Right atrium auricular region (tissue), 2 donors: ENCODE measurements at places on chromosomes 13 and 19. TPM values are rescaled to one million over a fixed set of nuclear protein-coding genes. Genes with fewer than 3 reads are reported as not detected.

DNA sequence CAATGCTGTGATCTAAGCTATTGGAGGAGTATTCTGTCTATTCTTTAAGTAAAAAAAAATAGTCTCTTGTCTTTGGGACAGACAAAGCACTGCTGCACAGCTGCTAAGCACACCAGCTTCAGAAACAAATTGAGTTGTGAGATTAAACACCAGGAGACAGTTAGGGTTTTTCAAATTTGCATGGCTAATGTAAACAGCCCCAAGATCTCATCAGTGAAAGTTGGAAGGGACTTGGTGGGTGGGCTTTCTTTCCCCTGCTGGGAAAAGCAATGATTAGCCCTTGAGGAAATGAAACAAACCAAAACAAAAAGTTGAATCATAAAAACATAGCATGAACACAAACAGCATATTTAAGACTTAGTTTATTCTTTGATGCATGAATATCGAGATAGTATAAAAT lies 143.6 kb upstream of the SLITRK1 start:
- DNase-seq: no peak

- peak; percentile 62 for DNase-seq
Observed at GRCh38 chr13:110713981-110714796, 689 bp downstream of the ING1 start.

DNA sequence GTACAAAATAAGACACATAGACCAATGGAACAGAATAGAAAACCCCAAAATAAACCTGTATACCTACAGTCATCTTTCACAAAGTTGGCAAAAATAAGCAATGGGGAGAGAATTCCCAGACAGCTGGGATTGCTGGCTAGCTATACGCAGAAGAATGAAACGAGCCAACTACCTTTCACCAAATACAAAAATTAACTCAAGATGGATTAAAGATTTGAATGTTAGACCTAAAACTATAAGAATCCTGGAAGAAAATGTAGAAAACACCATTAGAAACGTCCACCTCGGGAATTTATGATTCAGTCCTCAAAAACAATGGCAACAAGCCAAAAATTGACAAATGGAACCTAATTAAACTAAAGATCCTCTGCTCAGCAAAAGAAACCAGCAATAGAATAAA lies 408.1 kb upstream of the SLITRK1 start:
- no peak for DNase-seq

DNA sequence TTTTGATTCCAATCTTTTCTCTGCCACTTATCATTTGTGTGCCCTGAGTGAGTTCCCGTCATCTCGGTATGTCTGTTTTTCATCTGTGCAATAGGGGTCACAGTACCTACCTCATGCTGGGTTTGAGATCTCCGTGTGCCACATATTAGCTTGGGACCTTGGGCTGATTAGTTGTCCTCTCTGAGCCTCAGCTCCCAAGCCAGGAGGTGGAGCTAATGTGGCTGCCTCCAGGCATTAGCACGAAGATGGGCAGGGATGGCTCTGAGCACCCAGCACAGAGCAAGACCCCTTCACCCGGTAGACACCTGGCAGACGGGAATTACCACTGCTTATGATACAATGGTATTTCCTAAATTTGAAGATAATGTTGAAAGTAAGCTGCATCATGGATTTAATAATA lies 35.8 kb upstream of the XPO4 start:
- DNase-seq: no peak

GRCh38 chr19:14459703-14460102 lies 15.5 kb downstream of the PTGER1 start:
- DNase-seq: no peak

DNA sequence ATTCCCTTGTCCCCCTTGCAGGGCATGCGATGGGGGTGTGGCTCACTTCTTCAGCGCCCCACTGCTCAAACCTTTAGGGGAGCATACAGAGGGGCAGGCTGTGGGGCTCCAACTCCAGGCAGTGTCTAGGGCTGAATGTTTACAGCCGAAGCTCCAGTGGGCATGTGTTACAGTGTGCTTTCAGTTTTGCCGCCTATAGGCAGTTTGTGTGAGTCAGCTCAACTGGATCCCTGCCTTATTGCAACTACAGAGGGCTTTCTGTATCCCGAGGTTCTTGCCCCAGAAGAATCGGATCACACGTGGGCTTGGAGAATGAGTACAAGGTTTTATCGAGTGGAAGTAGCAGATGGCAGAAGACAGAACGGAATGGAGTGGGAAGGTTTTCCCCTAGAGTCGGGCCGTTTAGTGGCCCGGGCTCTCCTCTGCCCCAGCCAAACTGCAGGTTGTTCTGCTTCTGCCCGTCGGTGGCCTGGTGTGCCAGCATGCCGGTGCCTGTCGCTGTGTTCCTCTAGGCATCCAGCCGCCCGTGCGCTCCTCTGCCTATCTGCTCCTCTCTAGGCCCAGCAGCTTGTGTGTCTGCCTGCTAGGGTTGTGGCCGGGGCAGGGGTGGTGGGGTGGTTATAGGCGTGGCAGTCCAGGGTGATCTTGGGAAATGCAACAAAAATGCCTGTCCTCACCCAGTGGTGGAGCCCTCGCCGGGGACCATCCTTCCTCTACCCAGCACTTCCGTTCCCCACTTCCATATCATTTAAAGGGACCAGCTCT lies 435.9 kb upstream of the SGCG start:
- DNase-seq: no peak

Gene ZNF763
- 2.6 TPM for total RNA-seq

GRCh38 chr19:1538978-1539377 lies 15.1 kb downstream of the PLK5 start:
- no peak for DNase-seq

- DNase-seq: no peak
Observed at GRCh38 chr13:112140366-112140765, 73.4 kb downstream of the SOX1 start.
